Right ventricle myocardium inferior (tissue), 1 donor: ENCODE measurements at places on chromosomes 3 and 15. TPM values are rescaled to one million over a fixed set of nuclear protein-coding genes. Genes with fewer than 3 reads are reported as not detected.

DNA sequence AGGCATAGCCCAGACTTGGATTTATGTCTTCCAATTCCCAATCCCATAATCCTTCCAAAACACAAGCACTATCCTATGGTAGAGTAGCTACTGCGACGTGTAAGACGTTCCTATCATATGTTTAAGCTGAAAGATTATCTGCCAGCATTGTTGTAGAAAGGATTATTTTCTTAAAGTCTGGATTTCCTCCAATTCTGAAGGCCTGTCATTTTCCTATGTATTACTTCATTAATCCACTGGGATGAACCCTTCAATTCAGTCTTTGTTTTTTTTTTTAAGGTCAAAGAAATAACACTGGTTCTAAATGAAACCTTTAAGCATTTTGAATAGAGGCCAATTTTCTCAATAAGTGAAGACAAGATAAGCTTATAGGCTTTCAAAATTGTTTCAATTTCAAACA lies 289.0 kb downstream of the SLC9A9 start:
- no peak for DNase-seq

DNA sequence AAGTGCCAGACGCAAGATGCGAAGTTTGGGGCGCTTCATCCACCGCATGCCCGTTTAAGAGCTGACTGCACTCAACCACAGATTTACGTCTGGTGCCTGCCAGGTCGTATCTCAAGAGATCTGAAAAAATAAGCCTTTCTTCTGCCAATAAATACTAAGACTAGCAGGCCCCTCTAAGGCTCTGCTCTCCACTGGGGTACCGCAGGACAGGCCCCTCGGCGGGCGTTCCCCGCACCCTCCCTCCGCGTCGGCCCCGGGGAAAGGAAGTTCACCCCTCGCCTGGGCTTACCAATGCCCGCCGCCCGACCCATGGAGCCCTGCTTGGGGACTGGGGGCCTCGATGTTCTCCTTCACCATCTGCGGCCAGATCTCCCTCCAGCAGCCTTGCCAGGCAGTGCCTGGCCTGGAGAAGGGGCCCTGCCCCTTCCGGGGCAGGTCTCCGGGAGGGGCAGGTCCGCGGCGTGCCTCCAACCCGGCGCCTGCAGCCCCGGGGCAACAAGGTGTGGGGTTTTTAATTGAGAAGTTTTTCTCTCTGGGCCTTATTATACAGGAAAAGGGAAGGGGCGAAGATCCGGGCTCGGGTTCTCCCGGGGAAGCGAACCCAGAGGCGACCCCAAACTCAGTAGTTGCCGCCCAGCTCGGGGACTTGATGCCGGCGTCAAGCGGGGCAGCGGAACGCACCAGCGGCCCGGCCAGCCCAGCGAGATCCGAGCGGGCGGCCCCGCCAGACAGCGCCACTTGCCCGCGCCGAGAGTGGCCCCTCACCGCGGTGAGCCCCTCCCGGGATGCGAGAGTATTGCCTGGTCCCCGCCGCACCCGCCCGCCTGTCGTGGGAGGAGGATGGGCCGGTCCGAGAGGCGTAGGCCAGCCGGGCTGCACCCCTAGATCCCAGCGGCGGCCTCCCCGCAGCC lies 735 bp downstream of the GOLGA8B start:
- DNase-seq = peak; percentile 71

DNA sequence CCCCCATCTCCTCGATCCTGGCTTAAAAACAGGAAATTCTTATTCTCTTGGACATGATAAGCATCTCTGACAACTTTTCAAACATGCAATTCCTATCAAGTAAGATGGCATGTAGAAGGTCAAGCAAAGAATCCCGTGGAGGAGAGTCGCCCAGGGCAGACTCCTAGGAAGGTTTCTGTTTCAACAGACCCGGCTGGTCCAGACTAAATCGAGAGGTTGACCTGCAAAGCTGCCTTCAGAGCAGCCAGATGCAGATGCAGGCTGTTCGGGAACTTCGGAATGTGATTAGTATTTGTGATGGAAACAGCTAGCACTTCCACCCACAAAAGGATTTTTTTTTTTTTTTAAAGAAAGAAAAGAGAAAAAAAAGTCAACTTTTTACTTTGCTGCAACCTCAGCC lies 216.8 kb downstream of the NR1D2 start:
- no peak for DNase-seq

GRCh38 chr3:10602271-10602670 lies 96.9 kb upstream of the ATP2B2 start:
- DNase-seq = no peak

DNA sequence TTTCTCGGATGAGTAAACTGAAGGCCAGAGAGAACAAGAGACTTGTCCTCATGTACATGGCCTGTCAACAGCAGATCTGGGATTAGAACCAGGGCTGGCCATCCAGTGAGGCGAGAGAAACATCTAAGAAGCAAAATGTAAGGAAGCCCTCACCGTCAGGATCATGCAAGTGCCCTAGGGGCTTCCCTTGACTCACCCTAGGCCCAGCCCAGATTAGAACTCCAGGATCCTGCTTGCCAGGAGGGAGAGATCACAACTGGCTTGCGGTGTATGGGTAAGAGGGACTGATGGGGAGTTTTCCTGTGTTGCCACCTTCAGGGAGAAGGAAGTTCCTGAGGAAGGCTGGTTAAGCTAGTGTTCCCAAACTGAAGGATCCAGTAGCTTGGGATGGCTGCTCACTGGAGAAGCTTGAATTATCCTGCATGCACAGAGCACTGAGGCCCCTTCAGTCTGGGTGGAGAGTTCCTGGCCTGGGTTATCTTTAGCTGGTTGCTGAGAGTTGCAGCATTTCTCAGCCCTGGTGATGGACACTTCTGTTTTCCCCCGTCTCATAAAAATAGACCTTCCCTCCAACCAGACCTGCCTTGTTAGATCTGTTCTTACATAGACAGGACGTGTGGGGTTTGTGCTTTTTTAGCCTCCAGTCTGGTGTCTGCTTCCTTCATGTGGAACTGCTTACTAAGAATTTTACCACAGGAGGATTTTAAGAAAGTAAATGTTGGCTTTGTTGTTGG lies 28.2 kb upstream of the XIRP1 start:
- no peak for DNase-seq

DNA sequence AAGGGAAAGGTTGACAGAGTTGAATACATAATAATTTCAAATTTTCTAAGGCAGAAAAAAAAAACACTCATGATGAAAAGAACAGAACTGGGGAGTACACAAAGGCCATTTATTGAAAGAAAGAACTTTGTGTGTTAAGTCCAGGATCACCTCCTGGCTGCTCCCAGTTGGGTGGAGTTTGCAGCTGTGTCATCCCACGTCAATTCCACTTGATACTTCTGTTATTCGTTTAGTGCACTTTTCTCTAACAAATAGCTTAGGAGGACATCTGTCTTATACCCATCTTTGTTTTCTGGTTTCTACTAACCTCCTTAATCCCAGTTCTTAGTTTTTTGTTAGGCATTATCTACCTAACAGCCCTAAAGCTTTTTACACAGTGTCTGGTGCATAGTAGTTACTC lies 44.7 kb downstream of the SGO1 start:
- no peak for DNase-seq

DNA sequence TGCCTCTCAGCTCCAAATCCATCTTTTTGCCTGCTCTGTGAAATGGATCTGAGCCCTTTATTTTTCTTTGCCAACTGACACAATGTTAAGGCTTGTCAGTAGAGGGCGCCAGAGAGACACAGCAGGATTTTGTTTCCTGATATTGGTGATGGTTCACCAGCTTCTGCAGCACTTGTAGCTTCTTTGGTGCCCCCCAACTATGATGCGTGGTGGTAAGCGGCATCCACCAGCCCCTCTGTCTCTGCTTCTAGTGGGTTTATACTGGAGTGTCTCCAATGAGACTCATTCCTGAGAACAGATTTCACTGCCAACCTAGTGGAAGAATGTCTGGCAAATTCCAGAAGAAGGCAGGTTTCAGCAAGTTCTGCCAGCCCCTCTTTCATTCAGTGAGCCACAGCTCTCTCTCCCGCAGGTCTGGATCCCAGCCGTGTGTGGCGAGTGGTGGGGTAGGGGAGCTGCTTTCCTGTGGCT lies 471.9 kb upstream of the FRG2C start:
- no peak for DNase-seq

GRCh38 chr3:107662124-107662507 lies 139.4 kb downstream of the BBX start:
- no peak for DNase-seq

GRCh38 chr3:132870541-132870940 lies 148.3 kb upstream of the NPHP3 start:
- no peak for DNase-seq

The NANOGP8 gene
- not detected for total RNA-seq

The COL6A5 gene
- total RNA-seq = not detected

DNA sequence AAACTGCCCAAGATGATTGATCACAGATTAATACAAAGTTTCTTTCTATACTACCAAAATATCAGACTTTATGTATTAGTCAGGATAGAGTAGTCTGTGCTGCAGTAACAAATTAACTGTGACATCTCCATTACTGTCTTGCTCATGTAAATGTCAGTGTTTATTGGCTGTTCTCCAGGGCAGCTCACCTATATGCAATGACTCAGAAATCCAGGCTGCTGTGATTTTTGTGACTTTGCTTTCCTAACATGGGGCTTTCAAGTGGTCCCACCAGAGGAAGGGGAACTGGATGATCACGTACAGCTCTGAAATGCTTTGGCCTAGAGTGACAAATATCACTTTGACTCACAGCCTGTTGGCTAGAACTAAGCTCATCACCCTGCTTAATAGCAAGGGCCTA lies 12.9 kb downstream of the PLS1 start:
- DNase-seq = no peak

DNA sequence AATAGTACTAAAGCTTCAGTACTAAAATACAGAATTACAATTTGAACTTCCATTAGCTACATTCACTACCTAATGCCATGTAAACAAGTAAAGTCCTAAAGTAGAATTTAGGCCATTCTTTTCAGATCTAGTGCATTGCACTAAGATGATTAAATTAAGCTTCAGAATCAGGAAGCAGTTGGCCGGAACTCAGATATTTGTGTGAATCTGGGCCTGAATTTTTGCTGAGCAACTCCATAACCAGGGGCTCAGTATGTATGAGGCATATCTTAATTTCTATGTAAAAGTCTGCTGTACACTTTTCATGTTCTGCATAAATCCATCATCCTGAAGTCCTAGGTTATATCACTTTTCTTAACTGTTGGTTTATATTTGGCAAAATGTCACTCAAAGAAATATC lies 246.4 kb downstream of the RBMS3 start:
- DNase-seq = no peak

GRCh38 chr3:142027735-142028134 lies 121.6 kb downstream of the TFDP2 start:
- no peak for DNase-seq

DNA sequence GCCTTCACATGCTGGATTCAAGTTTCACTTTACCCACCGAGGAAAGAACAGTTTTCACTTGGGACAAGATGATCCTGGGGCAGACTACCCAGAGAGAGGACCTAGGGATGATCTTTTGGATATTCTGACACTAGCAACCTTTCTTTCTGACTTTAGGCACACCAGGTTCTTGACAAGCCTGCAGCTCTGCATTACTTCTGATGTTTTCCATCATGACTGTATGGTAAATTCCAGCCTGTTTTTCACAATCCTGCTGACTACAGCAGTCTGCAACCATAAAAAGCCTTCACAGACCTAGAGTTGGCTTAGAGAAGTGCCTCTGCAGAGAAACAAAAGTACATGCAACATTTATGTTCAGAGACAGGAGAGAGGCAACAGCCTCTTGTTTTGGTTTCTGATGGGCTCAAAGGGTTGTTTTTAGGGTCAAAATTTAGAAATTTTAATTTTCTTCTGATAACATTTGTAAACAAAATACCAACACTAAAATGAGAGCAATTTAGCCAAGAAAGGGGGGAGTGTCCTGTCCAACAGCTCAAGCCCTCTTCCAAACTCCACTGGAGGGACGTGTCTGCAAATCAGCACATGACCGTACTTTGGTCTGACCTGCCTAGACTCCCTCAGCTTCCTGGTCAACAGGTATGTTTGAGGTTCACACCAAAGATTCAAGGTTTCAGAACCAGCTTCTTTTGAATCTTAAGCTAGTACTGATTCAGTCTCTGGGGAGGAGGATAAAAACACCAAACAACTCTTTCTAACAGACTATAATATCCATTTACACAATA lies 799 bp downstream of the ABI3BP start:
- DNase-seq = no peak

DNA sequence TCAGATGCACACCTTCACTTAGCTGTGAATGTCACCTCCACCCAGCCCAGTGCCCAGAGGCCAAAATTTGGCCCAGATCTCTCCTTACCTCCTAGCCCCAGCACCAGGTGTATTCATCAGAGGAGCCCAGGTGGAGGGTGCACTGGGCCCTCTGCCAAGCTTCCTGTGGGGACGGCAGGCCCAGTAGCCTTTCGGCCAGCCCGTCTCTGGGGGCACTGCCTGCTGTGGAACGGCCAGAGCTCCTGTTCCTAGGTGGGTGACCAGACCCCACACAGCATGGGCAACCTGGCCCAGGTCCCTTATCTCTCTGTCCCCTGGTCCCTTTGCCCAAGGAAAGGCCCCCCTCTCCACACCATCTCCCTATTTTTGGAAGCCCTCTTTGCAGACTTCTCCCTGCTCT lies 67.8 kb downstream of the AAGAB start:
- DNase-seq = no peak

- DNase-seq = no peak
These were observed 303.1 kb upstream of the CTDSPL start for GRCh38 chr3:37558580-37558979.
